ENCODE measurements at places on chromosomes 1 and 21.

GRCh38 chr21:17964716-17965115 is 145.6 kb upstream of the C21orf91 start:
- no peak for DNase-seq

GRCh38 chr1:212678456-212679410 is 20.9 kb downstream of the BATF3 start:
- peak; percentile 89 for DNase-seq

GRCh38 chr1:29033829-29034466 is 89.8 kb downstream of the TMEM200B start:
- peak; percentile 39 for DNase-seq

GRCh38 chr1:62210960-62211359 is 16.3 kb downstream of the L1TD1 start:
- no peak for DNase-seq

GRCh38 chr1:229280037-229280828 is 9.3 kb downstream of the RAB4A start:
- no peak for DNase-seq

GRCh38 chr1:231844986-231845502 is 218.5 kb downstream of the DISC1 start:
- peak; percentile 9 for DNase-seq

GRCh38 chr1:24091971-24092482 is 19.9 kb downstream of the MYOM3 start:
- DNase-seq = no peak

- DNase-seq = no peak
Observed at GRCh38 chr1:50982611-50983010, 12.6 kb downstream of the CDKN2C start.

- DNase-seq = peak; percentile 40
Observed at GRCh38 chr1:209335178-209335577, 248.3 kb upstream of the CAMK1G start.

GRCh38 chr21:41012425-41012824 is 155.5 kb upstream of the BACE2 start:
- no peak for DNase-seq

DNA sequence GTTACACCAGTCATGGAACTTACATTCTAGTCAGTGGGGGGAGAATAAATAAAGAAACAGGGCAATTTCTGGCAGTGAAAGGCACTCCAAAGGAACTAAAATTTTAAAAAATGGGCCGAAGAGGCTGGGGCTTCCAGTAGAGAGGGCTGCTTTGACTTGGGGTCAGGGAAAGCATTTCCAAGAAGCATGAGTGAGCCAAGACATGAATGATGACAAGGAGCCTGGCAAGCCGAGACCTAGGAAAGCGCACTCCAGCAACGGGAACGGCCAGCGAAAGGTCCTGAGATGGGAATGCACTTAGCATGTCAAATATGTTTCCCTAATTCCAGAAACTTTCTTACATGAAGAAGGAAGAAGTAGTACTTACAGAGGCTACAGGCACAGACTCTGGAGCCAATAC is 95.4 kb upstream of the NGF start:
- no peak for DNase-seq

- no peak for DNase-seq
Observed at GRCh38 chr1:180522213-180522515, 19.8 kb upstream of the ACBD6 start.

- no peak for DNase-seq
Observed at GRCh38 chr1:109368464-109368863, 29.3 kb downstream of the SORT1 start.

DNA sequence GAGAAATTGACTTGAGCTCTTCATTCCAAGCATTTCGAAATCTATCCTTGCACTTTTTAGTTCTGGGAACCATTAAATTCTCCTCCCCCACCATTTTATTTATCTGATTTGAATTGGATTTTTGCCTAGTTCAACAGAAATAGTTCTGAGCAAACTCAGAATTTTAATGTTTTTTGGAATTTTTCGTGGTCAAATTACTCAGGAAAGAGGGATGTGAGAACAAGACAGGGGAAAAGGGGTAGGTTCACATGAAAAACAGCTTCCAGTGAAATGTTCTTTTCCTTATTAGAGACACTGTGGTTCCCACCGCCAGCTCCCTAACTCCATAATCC is 5.7 kb upstream of the ZNF697 start:
- no peak for DNase-seq

GRCh38 chr1:40132383-40133311 is 28.5 kb upstream of the RLF start:
- DNase-seq = no peak

DNA sequence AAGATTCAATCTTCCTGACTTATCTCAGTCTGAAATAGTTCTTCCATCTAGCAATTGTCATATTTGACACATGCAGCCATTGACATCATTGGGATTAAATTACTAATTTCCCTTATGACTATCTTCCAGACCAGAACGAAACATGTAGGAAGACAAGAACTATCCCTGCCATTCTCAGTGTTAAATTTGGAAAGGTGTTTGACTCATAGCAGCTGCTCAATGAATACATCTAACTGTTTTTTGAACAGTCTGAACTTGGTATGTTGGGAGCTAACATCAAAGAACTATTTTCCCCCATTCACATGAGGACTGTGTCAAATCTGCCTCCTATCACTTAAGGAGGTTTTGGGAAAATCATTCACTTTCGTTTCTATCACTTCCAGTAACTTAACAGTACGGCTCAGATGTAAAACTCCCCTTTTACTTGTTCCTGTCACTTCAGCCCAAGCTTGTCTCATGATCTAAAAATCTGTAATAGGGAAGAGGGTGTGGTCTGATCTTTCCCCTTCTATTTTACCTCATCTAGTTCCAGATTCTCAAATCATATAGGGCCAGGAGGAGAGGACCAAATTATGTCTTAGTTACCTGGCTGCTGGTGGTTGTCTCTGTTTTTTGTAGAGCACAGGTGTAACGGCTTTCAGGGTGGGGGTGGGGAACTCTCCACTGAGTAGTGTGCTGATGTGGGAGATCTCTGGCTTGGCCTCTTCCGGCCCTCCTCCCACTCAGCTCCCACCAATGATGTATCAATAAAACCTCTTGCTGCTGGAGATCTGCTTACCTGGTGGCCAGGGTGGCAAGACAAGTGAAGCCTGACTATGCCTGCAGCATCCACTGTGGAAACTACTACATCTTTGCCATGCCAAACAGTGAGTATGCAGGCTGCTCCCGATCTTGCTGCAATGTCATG is 26.2 kb upstream of the SLAMF1 start:
- DNase-seq = peak; percentile 59

- DNase-seq = peak; percentile 91
Observed at GRCh38 chr1:110879758-110880606, 7.0 kb downstream of the CD53 start.

DNA sequence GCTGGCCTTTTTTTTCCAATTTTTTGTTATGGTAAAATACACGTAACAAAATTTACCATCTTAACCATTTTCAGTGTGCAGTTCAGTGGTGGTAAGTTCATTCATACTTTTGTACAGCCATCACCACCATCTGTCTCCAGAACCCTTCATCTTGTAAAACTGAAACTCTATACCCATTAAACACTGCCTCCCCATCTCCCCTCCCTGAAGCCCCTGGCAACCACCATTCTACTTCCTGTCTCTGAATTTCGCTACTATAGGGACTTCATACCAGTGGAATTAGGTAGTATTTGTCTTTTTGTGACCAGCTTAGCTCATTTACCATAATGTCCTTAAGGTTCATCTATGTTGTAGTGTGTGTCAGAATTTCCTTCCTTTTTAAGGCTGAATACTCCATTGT is 8.7 kb downstream of the PKNOX1 start:
- DNase-seq = peak; percentile 33

DNA sequence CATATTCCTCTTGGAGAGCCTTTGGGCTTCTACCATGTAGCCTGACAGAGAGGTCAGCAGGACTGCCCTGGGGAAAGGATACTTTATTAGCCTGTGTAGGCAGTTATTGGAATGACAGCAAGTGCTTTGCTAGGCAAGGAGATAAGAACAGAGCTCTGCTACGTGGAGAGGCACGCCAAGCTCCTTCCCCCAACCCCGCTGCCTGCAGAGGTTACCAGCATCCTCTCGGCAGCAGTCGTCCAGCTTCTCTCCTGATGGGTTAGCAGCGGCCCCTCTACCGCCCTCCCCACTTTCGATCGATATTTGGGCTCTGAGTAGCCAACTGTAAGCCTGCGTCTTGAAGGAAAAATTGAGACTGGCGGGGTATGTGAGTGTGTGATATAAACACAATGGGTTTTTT is 122.3 kb downstream of the DHRS3 start:
- DNase-seq = no peak

DNA sequence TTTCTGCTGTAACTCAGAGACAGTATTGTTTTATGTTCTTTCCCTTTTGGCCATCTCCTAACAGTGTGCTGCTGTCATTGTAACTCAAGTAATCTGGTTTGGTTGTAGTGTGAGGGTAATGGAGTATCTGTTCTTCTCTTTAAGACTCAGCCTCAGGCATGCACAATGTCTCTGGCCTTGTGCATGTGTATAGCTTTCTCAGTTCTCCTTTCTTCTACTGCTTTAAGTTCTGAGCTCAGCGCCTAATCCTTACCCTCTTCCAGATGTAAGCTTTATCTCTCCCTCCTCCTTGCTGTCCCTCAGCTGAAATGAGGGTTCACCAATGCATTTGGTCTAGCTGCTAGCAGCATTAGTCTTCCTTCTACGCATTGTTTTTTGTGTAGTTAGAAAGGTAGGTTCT is 1420.4 kb upstream of the PRMT6 start:
- no peak for DNase-seq

DNA sequence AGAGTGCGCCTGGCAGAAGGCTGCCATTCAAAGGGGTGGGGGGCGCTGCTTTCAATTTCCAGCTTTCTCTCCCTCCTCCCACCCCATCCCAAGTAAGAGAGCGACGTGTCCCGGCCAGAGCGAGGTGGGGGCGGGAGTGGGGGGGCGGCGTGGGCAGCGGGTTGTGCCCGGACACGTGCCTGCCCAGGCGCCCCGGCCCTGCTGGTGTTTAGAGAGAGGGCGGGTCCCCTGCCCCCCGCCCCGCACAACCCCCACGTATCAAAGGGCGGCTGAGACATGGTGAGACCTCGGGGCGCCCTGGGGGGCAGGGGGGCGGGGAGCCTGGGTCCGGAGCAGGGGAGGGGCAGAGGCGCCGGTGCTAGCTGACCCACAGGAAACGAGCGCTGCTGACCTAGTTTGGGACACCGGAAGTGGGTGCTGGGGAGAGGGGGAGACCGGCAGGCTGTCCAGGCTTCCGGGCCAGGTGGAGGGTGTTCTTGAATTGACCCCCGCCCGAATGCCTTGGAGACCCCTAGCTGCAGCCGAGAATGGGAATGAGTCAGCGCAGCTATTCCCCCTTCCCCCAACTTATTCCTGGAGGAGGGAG is 1.3 kb downstream of the ZBTB7B start:
- peak; percentile 45 for DNase-seq

- no peak for DNase-seq
Observed at GRCh38 chr1:8133190-8133589, 107.1 kb upstream of the ERRFI1 start.

GRCh38 chr1:196808529-196809235 is 10.8 kb upstream of the CFHR1 start:
- DNase-seq = no peak

- DNase-seq = no peak
Observed at GRCh38 chr1:77039111-77039510, 171.8 kb downstream of the ST6GALNAC5 start.

GRCh38 chr1:189351960-189352359 is 1125.7 kb downstream of the BRINP3 start:
- DNase-seq = no peak

- DNase-seq = no peak
Observed at GRCh38 chr21:16596369-16596768, 866.6 kb downstream of the USP25 start.

- no peak for DNase-seq
Observed at GRCh38 chr1:145714524-145715111, 4.7 kb upstream of the CD160 start.

GRCh38 chr1:204077979-204078696 is 5.2 kb downstream of the SOX13 start:
- DNase-seq = no peak

DNA sequence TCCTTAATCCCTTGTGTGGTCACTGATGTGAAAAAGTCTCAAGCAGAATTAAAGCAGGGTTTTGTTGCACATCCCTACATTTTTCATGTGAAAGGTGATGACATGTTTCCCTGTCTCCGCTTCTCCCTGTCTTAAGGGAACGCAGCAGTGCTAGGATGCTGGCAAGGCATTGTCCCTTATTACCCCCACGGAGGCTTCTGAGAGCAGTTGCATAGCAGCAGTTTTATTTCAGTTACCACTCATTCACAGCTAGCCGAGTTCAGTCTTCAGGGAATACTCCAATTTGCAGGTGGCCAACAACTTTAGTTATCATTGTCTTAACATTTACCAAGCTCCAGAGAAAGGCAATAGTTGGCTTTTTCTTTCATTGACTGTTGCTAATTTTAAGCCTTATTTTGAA is 89.1 kb downstream of the CLEC20A start:
- DNase-seq = no peak

DNA sequence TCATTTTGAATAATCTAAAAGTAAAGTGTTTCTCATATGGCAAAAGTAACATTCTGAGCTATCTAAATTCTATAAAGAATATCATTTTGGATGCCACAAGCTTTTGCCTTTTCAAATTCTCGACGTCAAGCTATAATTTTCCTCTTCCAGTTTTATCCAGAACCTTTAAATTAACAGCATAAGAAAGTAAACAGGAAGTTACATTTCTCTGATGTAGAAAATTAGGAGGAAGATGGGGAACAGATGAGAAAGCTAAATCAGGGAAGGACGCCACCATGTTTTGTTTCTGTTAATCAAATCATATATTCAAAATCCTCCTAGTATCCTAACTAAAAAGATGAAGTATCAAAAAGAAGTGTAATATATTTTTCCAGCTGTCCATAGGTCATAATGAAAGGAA is 8.8 kb upstream of the CAMSAP2 start:
- no peak for DNase-seq

DNA sequence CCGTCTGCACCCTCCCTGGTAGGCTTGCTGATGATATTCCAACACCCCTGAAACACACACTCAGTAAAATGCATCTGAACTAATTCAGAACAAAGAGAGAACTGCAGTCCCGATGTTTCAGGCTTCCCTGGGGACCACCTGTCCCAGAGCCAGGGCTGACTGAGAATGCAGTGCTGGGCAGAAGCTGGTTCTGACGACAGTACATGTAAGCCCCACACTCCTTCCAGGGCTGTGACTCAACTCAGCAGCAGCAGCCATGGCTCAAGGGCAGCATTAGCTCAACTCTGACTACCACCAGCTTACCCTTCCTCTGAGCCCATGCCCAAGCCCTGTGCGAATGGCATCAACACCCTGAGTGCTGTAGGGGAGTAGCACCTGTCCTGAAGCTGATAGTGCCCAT is 56.4 kb upstream of the SIPA1L2 start:
- no peak for DNase-seq

DNA sequence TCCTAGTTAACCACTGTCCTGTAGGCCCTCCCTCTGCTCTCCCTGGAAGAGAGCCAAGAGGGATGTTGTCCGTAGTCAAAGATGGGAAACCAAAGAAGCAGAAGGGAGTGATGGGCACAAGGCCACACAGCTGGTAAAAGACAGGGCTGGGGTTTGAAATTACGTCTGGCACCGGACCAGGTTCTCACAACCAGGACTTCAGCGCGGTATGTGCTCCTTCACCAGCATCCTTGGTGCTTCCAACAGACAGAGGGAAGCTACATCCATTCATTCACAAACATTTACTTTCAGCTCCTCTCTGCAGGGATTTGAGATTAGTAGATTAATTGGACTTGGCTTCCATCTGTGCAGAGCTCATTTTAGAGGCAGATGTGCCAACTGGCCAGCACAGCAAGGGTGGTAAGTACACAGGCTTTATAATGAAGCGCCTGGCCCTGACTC is 191.2 kb downstream of the TRABD2B start:
- DNase-seq = no peak

GRCh38 chr1:101356013-101356412 is 119.2 kb downstream of the S1PR1 start:
- DNase-seq = no peak

Data from activated CD4-positive, alpha-beta T cell treated with anti-CD3 and anti-CD28 coated beads, Interleukin-2, Interleukin-6, amounts not matched to agents 100 ng/mL and 50 ng/mL, durations not matched to agents 16 hours and 8 hours (primary cell).